ENCODE measurements at places on chromosomes 1 and 21.

DNA sequence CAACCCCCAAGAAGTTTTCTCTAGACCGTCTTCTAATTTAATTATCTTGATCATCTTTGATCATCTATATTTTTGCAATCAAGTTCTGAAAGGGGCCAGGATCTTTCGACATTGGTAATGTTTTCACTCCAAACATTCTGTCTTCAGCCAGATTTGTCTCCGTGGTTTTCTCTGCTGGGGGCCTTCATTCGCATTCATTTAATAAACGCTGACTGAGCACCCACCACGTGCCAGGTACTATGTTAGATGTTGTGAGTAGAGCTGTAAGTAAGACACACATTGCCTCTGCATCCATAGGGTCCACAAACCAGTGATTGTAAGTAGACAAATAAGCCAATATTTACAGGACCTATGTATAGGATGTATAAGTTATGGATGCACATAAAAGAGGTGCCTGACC, 134.5 kb upstream of the MROH9 start:
- no peak for DNase-seq

- peak; percentile 89 for DNase-seq
Measured at GRCh38 chr1:46613661-46614603, 2.7 kb downstream of the MOB3C start.

GRCh38 chr1:218964471-218965185, 209.1 kb upstream of the LYPLAL1 start:
- DNase-seq = no peak

DNA sequence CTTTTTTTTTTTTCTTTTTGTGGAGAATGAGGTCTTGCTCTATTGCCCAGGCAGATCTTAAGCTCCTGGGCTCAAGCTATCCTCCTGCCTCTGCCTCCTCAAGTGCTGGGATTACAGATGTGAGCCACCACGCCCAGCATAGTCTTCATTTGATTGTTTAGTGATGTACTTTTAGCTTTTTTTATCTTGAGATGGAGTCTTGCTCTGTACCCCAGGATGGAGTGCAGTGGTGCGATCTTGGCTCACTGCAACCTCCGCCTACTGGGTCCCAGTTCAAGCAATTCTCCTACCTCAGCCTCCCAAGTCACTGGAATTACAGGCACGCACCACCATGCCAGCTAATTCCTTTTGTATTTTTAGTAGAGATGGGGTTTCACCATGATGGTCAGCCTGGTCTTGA, 24.0 kb upstream of the LRRC3 start:
- no peak for DNase-seq

- no peak for DNase-seq
Measured at GRCh38 chr1:1858382-1859086, 32.4 kb downstream of the GNB1 start.

GRCh38 chr1:160675641-160676410, 29.0 kb upstream of the SLAMF1 start:
- peak; percentile 73 for DNase-seq

DNA sequence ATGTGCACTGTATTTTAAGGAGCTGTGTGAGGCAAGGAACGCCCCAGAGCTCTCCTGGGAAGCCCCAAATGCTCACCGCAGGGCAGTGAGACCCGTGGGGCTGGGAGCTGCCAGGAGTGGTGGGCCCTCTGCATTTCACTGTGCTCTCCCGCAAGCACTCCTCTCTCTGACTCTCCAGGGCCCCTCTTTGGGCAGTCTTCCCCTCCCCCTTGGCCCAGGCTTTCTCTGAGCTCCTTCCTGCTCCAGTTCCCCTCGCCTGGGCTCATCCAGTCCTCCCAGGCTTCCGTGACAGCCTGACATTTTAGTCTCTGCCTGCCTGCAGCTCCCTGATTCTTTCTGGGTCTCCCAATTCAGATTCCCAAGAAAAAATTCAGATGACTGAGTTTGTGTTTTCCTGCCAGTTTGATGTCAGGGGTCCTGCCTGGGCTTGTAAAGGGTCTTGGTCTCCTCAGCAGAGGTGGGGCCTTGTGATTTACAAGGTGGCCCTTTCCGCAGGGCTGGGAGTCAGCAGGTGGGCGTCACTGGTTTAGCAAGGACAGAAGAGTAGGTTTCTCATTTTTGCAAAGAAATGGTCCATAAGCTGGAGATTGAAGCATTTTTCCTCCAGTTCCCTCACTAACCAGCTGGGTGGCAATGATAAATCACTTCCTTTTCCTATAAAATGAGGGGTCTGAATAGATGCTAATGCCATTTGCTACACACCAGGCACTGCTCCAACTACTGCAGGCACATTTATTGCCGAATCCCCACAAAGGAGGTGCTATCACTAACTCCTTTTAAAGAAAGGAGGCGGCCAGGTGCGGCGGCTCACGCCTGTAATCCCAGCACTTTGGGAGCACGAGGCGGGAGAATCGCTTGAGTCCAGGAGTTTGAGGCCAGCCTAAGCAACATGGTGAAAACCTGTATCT, 1.9 kb upstream of the CA6 start:
- DNase-seq = no peak

GRCh38 chr21:26131554-26131953, 39.0 kb downstream of the APP start:
- DNase-seq = no peak

- no peak for DNase-seq
Measured at GRCh38 chr1:87951852-87952251, 623.2 kb downstream of the LMO4 start.

DNA sequence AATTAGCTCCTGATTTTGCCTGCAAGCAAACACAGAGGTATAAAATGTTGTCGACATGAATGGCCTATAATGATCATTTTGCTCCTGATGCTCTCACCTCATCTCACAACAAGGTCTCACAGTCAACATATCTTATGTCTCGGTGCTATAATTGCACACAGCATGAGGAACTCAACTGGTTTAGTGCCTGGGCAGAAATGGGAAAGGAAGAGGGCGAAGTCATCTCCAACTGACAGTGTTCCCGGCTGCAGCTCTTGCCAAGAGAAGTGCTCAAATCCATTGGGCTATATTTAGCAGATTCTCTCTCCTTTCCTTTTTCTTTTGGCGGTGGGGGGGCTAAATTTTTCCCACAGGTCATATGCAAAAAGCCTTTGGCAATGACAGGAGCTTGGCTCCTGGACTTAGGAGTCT, 53.0 kb downstream of the SLC45A1 start:
- DNase-seq = no peak

GRCh38 chr21:35540950-35541638, 492.0 kb upstream of the RUNX1 start:
- no peak for DNase-seq

GRCh38 chr1:28887419-28887834, 26.9 kb upstream of the EPB41 start:
- DNase-seq = no peak

DNA sequence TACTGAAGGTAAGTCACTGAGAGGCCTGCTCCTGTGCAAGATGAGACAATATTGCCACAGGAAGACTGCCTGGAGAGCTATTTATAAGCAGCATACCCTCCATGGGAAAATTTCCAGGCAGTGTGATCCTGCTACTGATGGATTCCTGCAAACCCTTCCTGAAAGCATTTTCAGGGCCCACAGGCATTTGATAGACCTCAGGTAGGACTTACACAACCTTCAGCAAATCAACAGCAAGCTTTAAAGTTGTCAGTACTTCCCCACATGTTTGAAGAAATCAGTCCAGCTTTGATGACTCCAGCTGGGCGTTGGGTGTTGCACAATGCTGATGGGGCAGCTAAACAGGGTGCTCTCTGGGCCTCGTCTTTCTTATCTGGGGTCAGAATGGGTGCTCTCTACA, 108.8 kb downstream of the PLXNA2 start:
- no peak for DNase-seq

DNA sequence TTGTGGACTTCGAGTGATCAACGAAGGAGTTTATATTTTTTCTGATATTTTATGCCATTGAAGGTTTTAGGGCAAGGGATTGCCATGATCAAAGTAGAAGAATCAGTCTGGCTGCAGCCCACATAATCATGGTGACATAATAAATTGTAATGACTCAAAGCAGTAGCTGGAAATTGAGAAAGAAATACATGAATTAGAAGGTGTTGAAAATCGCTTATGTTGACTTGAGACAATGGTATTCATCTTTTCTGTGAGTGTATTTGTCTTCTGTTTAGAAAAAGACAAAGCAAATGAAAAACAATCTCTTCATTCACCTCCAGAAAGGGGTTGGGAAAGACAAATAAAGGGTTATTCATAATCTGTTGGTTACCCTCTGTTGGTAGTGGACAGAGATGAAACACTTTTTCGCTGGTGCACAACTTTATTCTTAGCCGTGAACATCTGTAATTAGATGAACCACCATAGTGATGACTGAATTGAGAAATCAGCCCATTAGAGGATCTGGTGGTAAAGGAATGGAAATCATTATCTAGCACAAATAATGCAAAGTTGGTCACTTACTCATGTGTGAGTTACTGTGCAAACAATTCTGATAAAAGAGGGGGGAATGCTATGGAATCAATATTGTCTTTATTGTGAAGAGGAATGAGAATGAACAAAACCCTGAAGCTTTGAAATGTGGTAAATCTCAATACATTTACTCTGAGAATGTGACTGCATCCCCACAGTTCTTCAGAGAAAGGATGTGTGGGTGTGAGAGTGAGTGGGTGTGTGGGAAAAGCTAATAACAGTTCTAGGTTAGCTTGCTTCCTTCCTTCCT, 121.8 kb downstream of the NTNG1 start:
- DNase-seq = no peak

GRCh38 chr1:86852289-86852688, 61.6 kb downstream of the SELENOF start:
- DNase-seq = no peak

DNA sequence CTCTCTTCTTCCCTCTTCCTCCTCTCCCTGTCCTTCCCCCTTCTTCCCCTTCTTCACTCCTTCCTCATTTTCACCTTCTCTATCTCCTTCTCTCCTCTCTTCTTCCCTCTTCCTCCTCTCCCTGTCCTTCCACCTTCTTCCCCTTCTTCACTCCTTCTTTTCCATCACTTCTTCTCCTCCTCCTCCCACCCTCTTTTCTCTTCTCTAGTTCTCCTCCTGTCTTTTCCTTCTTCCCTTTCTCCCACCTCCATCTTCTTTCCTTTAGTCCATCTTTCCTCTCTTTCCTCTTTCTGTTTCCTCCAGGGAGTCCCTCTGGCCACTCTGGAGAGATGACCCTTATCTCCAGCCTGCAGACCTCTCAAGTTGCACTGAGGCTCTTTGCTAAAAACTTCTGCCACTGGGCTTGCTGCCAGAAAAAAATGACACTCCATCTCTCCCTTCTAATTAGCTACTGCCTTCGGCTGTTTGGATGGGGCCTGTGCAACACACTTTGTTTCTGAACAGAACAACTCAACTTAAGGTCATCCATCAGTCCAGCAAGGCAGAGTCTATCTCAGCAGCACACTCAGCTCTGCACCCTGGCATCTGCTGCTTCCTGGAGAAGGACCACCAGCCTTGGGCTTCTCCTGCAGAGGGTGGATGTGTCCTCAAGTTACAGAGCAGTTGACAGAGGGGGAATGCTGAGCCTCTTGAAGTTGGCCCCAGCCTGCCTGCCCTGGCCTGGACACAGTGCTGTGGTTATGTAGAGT, 538.8 kb downstream of the MATN1 start:
- DNase-seq = no peak

DNA sequence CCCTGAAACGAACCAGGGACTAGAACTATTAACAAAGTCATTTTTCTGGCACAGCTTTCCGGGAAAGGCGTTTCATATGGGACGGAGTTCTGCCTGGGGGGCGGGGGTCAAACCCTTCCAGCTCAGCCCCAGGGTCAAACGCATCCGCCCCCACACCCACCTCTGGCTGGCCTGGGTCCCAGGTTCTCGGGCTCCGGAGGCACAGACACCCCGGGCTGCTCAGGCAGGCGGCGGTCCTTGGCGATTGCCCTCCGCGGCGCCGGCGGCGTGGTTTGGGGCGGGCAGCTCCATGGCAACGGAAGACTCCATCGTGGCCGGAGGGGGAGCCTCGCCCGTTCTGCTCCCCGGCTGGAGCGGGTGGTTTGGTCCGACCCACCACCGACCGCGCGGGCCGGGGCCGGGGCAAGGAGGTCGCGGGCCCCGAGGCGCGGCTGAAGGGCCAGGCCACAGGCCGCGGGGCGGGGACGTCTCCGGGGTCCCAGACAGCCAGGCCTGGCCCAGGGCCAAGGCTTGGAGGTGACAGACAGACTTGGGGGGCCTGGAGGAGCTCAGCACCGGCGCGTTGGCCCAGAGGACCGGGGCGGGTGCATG, at the start of gene CFAP74:
CFAP74 (minus strand) TSS at position 246 of the 591 bp plus-strand sequence. CDS start 12,830 bp downstream, outside the sequence.
- no peak for DNase-seq

- DNase-seq = no peak
Measured at GRCh38 chr1:220363196-220363837, 91.1 kb upstream of the RAB3GAP2 start.

GRCh38 chr1:185477638-185478580, 160.9 kb upstream of the IVNS1ABP start:
- DNase-seq = no peak

DNA sequence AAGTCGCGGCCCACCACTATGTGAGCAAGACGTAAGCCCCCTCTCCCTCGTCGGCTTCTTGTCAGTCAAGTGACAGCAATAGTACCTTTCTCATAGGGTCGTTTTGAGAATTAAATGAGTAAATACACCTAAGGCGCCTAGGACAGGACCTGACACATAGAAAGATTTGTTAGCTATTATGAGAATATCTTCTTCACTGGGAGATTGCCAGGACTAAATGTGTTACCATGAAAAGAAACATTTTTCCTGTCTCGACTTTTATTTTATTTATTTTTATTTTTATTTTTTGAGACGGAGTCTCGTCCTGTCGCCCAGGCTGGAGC, 798 bp downstream of the PMF1 start:
- DNase-seq = no peak

DNA sequence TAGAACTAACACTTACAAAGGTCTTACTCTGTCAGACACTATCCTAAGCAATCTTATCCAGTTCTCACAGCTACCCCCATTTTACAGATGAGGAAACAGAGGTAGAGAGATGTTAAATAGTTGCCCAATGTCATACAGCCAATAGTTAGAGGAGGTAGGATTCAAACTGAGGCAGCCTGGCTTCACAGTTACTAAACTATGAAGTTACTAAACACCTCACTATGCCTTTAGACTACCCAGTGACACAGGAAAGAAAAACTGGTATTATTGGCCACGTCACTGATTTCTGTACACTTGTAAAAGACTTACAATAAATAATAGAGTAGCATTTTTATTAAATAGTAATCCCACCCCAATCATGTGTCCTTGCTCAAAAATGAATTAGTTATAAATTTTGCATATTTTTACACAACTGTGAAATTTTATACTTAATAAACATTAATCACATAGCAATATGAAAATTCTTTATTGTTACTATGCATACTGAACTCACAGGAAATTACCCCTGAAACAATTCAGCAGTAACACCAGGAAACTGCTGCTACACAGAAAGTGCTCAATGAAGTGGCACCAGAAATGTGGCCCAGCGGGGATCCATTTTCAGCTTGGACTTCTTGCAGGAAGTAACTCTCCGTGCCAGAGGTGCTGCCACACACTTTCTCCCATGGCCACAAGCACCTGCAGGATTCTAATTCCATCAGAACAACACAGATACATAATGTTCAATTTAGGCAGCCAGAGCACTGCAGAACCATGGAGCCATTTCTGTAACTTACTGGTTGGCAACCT, 69.4 kb downstream of the VAV3 start:
- peak; percentile 61 for DNase-seq

GRCh38 chr1:19330449-19331135, 18.5 kb downstream of the SLC66A1 start:
- DNase-seq = no peak

All from left forelimb (tissue), 1 donor.